Putamen (tissue), 1 donor: ENCODE measurements at places on chromosomes 16 and 17.

- no peak for DNase-seq
Measured at GRCh38 chr17:31394544-31394943, 3.1 kb downstream of the RAB11FIP4 start.

- DNase-seq, result peak; percentile 16
Measured at GRCh38 chr17:8806926-8807550, 7.9 kb upstream of the MFSD6L start.

GRCh38 chr17:65222214-65222738 lies 85.1 kb downstream of the RGS9 start:
- DNase-seq, result no peak

- DNase-seq, result no peak
Measured at GRCh38 chr17:59505610-59506276, 59.7 kb upstream of the DHX40 start.

DNA sequence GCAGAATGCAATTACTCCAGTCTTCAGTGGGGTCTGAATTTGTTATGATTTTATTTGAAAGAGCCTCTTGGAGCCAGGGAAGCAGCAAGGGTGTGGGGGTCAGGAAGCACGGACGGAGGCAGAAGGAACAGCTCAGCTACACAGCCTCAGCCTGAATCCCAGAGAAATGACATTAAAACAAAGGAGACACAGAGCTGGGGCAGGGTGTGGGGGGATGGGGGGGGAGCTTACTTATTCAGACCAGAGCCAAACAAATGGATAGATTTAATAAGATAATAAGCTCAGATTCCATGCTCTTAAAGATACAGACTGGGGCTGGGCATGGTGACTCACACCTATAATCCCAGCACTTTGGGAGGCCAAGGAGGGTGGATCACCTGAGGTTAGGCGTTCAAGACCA lies 195.3 kb downstream of the ZNF423 start:
- no peak for DNase-seq

DNA sequence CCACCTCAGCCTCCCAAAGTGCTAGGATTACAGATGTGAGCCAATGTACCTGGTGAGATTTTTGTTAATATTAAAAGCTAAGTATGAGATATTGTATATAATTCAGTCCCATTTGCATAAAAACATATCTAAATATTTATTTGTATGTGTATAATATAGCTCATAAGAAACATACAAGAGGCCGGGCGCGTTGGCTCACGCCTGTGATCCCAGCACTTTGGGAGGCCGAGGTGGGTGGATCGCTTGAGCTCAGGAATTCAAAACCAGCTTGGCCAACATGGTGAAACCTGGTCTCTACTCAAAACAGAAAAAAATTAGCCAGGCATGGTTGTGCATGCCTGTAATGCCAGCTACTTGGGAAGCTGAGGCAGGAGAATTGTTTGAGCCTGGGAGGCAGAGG lies 16.8 kb upstream of the BCO1 start:
- DNase-seq, result no peak

- no peak for DNase-seq
Measured at GRCh38 chr17:72176516-72176851, 55.7 kb downstream of the SOX9 start.

DNA sequence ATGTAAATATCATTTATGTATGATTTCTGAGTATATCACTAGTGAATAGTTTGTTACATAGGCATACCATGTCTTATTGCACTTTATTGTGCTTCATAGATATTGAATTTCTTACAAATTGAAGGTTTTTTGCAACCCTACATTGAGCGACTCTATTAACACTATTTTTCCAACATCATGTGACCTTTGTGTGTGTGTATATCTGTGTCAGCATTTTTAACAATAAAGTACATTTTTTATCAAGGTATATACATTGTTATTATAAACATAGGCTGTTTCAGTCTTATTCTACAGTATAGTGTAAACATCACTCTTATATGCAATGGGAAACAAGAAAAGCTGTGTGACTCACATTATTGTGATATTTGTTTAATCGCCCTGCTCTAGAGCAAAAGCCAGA lies 1944.9 kb downstream of the TP53TG3F start:
- no peak for DNase-seq

- DNase-seq, result no peak
Measured at GRCh38 chr16:60681043-60681442, 1355.2 kb downstream of the CDH8 start.

DNA sequence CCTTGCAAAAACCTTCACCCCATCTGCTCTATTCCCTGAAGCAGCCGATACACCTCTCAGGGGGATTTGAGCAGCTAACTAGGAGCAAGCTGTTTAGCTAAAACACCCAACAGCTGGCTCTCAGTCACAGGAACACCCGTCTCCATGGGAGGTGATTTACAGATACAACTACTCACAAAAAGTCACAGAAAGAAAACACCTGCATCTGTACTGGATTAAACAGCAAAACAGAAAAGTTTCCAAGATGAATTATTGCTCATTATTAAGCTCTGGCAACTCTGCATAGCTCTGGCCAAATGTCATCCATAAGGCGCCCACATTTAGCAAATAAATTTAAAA lies 22.3 kb downstream of the GJC1 start:
- DNase-seq, result no peak

DNA sequence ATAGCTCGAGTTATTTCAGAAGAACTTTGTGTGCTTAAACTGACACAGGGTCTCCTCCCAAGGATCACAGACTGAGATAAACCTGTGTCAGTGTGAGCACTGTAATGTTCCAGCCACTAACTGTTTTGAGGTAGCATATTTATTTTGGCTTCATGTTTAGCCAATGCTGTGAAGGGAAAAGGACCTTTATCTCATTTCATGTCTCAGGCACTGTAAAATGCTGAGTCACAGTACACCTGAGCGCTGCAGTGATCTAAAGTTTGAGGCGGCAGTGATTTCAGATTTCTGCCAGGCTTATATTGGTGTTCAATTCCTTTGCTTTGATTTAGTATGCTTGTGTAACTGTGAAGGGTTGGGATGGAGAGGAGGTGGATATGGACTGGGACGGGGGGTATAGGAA lies 3.1 kb upstream of the DNAJA2 start:
- no peak for DNase-seq
